Psoas muscle (tissue), 8 donors: ENCODE measurements at places on chromosomes 11 and 22. TPM values are rescaled to one million over a fixed set of nuclear protein-coding genes. Genes with fewer than 3 reads are reported as not detected.

TBX10 gene
- not detected for total RNA-seq

PC gene
- total RNA-seq, result 32.9 TPM

MAPK11 gene
- 4.8 TPM for total RNA-seq

DNA sequence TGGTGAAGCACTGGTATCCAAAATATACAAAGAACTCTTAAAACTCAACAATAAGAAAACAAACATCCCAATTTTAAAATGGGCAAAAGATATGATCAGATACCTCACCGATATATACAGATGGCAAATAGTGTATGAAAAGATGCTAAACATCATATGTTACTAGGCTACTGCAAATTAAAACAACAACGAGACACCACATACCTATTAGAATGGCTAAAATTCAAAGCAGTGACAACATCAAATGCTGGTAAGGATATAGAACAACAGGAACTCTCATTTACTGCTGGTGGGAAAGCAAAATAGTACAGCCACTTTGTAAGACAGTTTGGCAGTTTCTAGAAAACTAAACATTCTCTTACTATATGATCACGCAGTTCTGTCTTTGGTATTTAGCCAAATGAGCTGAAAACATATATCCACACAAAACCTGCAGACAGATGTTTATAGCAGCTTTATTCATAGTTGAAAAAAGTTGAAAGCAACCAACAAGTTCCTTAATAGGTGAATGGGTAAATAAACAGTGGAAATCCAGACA lies 38.5 kb downstream of the SIK3 start:
- no peak for DNase-seq

- DNase-seq, result no peak
Observed at GRCh38 chr11:75893251-75893650, 78.2 kb downstream of the UVRAG start.

DNA sequence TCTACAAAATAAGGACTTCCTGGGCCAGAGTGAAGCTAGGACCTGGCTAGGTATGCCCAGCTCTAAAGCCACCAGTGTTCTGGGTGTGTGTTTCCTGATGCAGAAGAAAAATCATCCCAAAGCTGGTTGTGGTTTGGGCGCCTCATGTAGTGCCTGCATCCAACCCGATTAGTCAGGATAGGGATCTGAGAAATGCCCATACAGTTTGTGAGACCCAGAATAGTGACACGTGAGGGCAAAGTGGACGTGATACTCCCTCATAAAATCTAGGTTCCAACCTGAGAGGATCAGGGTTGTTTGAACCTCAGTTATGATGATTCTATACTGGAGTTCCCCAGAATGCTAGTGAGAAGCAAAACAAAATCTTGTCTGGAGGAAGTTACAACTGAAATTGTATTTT lies 238.4 kb downstream of the TBC1D22A start:
- no peak for DNase-seq

DNA sequence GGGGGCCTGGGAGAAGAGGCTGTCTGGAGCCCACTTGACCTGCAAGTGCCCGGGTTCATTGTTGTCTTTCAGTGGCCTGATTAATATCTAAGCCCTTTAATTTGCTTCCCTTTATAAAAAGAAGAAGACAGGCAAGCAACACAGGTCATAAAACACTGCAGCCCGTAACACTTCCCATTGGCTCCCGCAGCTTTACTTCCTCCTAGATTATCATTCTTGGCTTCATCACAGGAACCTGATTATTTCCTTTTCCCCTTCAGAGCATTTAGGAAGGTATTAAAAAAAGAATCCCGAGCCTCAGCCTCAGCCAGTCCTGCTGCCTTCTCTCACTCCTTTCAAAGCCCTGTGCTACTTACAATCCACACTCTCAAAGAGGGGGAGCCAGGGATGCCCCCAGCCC lies 183.2 kb downstream of the GRIK4 start:
- no peak for DNase-seq

DNA sequence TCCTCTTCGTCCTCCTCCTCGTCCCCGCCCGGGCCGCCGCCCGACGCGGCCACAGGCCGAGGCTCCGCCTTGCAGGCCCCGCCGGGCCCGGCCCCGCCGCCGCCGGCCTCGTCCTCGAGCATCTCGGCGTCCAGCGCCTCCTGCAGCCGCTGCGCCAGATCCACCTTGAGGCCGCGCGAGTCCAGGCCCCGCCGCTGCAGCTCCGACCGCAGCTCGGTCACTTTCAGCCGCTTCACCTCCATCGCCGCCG lies 417 bp downstream of the HNRNPUL2 start:
- DNase-seq, result no peak
